Pancreas (tissue), 10 donors: ENCODE measurements at places on chromosomes 16 and 17. TPM values are rescaled to one million over a fixed set of nuclear protein-coding genes. Genes with fewer than 3 reads are reported as not detected.

Gene AFMID
- polyA plus RNA-seq, result 53.7 TPM

Gene PLA2G10
- polyA plus RNA-seq, result 2.2 TPM

Gene ST6GALNAC1
- polyA plus RNA-seq, result 1.5 TPM

Gene LRRC46
- polyA plus RNA-seq, result 0.73 TPM

Gene TPSAB1
- polyA plus RNA-seq, result 14.5 TPM

Gene ATP2A1
- 0.49 TPM for polyA plus RNA-seq

Gene SLC22A31
- polyA plus RNA-seq, result 3.8 TPM

Gene KRT28
- polyA plus RNA-seq, result not detected

Gene HBZ
- polyA plus RNA-seq, result not detected

Gene KRT34
- polyA plus RNA-seq, result not detected

Gene PIPOX
- 2.9 TPM for polyA plus RNA-seq

Gene EPX
- not detected for polyA plus RNA-seq

Gene SLFN14
- polyA plus RNA-seq, result not detected

Gene ZMYND15
- polyA plus RNA-seq, result 3.0 TPM

Gene PRSS27
- 2.1 TPM for polyA plus RNA-seq

Gene PYY
- 0.66 TPM for polyA plus RNA-seq

Gene WSB1
- polyA plus RNA-seq, result 84.3 TPM

Gene TTLL6
- polyA plus RNA-seq, result 6.0 TPM

Gene FBXL20
- polyA plus RNA-seq, result 2.5 TPM

Gene CEMP1
- polyA plus RNA-seq, result 1.1 TPM

Gene STH
- not detected for polyA plus RNA-seq

Gene FAM20A
- polyA plus RNA-seq, result 8.0 TPM

Gene SLC38A8
- 0.38 TPM for polyA plus RNA-seq

Gene CYB561
- 54.4 TPM for polyA plus RNA-seq

Gene ITGAD
- not detected for polyA plus RNA-seq

Gene KRTAP9-4
- not detected for polyA plus RNA-seq

Gene KRTAP3-1
- not detected for polyA plus RNA-seq

Gene GRAPL
- polyA plus RNA-seq, result 2.5 TPM

Gene MYH2
- not detected for polyA plus RNA-seq

Gene KRTAP4-4
- not detected for polyA plus RNA-seq

Gene KRTAP4-9
- polyA plus RNA-seq, result not detected

Gene TAF15
- 88.1 TPM for polyA plus RNA-seq
